Caco-2 (cell line): ENCODE measurements at places on chromosomes 4 and X.

GRCh38 chr4:78512357-78512920 lies 39.1 kb upstream of the ANXA3 start:
- peak; percentile 9 for DNase-seq

DNA sequence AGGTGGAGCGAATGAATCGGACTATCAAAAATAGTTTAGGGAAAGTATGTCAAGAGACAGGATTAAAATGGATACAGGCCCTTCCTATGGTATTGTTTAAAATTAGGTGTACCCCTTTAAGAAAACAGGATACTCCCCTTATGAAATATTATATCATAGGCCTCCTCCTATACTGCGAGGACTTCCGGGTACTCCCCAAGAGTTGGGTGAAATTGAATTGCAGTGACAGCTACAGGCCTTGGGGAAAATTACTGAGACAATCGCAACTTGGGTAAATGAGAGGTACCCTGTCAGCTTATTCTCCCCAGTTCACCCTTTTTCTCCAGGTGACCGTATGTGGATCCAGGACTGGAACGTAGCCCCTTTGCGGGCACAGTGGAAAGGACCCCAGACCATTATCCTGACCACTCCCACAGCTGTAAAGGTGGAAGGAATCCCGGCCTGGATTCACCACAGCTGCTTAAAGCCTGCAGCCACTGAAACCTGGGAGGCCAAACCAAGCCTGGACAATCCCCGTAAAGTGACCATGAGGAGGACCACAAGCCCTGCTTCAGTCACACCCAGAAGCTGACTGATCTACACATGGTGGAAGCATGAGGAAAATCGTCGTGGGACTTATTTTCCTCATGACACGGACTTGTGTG lies 1138.1 kb downstream of the ARAP2 start:
- DNase-seq: no peak

GRCh38 chr4:164779080-164779479 lies 25.1 kb downstream of the SMIM31 start:
- no peak for DNase-seq

DNA sequence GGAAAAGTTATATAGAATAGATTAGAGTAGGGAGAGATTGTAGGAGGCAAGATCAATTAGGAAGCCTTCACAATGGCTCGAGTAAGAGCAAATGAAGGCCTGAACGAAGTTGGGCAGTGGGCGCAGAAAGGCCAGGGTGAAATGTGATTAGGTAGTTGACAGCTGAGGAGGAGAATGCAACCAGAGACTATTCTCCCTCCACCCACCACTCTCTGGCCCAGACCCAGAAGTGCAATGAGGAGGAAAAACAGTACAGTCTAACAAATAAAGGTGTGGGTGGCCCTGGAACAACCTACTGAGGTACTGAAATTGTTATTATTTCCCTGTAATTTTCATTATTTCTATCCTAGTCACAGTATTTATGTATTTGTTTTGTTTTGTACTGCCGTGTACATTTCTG lies 176.7 kb downstream of the SLC39A8 start:
- no peak for DNase-seq

DNA sequence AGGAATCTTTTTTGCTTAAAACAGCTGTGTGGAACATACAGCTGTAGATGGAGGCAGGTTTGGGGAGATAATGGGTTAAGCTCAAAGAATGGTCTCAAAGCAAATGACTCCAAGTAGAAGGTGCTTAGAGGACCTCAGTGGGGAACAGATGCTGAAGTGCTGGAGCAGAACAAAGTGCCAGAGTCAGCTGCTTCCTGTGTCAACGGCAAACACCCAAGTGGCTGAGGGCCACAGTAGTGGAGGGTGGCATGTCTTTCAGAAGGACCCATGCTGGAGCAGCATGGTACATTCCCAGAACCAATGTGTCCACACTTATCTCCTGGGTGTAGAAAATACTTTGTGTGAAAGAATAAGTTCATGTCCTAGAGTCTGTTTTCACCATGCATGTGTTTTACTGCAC lies 197.5 kb downstream of the CCNG2 start:
- DNase-seq: no peak

DNA sequence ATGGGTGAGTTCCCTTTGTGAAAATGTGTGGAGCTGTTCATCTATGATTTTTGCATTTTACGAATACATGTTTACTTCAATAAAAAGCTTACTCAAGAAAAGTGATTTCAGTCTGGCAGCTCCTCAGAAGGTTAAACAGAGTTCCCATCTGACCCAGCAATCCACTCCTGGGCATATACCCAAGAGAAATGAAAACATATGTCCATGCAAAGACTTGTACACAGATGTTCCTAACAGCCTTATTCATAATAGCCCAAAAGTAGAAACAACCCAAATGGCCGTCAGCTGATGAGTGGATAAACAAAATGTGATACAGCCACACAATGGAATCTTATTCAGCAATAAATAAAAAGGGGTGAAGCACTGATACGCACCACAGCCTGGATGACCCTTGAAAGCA lies 20.8 kb downstream of the CLCN4 start:
- no peak for DNase-seq

DNA sequence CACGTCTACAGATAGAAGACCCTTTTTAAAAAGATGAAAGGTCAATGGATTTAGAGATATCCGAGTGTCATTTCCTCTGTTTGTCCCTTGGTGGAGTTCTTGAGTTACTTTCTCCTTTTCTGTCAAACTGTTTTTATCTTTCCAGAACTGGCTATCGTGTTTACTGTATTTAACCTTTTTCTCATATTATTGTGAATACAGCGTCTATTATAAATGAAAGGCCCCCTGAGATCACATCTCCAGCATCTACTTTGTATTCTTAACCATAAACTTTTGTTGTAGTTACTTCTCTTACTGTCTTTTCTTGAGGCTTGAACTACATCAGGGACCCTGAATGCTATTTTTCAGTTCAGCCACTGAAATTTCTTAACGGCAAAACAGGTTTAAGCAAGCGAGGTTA lies 4.0 kb upstream of the PCDH7 start:
- no peak for DNase-seq

DNA sequence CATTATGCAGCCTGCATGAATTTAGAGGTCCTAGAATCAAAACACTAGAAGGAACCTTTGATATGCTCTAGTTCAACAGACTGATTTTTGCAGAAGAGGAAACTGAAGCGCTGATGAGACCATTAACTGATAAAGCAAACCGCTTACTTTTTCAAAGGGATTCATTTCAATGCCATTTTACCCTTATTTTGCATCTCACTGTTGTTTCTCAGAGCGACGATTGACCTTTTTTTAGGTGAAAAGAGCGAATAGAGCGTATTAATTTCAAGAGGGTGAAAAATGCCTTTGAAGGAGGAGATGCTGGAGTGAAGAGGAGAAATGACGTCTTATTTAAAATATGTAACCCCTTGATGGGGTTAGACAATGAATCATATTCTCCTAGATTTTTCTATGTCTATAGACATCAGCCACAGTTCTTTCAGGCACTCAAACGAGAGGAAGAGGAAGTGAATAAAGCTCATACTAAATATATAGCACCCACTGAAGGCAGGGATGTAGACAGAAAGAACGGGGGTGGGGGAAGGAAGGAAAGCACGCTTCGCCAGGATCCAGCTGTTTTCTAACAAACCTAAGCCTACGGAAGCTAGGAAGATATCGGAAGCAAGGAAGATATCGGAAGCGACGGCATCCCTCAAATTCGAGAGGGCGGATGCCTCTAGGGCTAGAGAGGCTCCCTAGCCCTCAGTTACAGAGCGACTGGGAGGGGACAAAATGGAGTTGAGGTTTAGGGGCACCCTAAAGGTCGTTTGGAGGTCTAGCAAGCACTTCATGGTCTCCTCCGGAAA lies 848 bp downstream of the ACSL4 start:
- DNase-seq: no peak

GRCh38 chr4:140807491-140808252 lies 51.5 kb upstream of the TBC1D9 start:
- no peak for DNase-seq

- no peak for DNase-seq
These were observed 9.2 kb upstream of the MSN start for GRCh38 chrX:65658229-65658628.

GRCh38 chr4:183906739-183907651 lies 1.9 kb downstream of the STOX2 start:
- no peak for DNase-seq

DNA sequence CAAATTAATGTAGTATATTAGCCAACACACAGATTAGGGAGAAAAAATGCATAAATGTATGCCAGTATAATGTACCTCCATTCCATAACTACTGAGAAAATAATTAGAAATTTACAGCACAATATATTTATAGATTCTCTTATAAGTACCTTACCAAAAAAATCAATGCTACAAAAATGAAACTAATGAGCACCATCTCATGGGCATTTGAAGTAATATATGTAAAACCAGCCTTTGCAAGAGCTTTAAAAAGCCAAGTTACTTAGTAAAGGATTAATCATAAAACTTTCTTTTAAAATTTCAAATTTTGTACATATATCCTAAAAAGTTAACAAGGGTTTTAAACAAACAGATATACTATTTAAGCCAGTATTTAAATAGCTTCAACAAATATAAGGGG lies 43.2 kb downstream of the LRBA start:
- no peak for DNase-seq

GRCh38 chrX:31251336-31251735 lies 179.5 kb upstream of the FTHL17 start:
- DNase-seq: no peak

DNA sequence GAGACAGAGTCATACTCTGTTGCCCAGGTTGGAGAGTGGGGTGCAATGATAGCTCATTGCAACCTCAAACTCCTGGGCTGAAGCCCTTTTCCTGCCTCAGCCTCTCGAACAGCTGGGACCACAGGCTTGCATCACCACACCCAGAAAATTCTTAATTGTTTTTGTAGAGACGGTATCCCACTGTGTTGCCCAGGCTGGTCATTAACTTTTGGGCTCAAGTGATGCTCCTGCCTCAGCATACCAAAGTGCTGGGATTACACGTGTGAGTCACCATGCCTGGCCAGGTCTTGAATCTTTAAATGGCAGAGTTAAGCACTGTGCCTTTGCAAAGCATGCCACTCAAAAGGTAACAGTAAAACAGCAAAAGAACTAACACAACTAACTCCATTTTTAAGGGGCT lies 28.6 kb upstream of the BBS12 start:
- DNase-seq: no peak

GRCh38 chr4:182583703-182584415 lies 333.3 kb downstream of the DCTD start:
- DNase-seq: no peak

DNA sequence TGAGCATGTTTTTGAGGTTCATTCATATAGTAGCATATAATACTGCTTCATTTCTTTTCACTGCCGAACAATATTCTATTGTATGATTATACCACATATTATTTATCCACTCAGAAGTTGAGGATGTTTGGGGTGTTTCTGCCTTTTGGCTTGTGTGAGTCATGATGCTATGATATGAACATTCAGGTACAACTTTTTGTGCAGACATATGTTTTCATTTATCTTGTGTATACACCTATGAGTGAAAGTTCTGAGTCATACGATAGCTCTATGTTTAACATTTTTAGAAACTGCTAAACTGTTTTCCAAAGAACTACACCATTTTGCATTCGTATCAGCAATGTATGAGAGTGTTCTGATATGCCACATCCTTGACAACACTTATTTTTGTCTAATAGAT lies 57.7 kb downstream of the SHROOM4 start:
- no peak for DNase-seq

DNA sequence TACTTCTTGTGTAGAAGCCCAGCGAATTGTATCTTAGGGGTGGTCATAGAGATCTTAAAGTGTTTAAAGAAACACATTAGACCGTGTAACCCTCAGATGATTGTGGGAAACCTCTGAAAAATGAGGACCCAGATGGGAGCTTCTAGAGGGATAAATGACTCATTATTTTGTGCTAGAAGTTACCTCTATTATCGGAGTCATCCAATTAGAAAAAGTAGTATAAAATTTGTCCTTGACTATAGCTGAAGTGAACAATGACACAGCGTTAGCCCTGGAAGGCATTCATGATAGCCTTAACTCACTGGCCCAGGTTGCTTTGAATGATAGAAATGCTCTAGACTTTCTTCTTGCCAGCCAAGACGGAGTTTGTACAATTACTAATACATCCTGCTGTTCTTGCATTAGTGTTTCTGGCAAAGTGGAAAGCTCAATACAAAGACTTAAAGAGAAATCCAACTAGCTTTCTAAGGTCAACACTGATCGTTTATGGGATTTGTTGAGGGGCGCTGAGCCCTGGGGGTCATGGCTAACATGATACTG lies 178.9 kb upstream of the VEGFC start:
- no peak for DNase-seq

- no peak for DNase-seq
These were observed 69.0 kb upstream of the GYPA start for GRCh38 chr4:144209491-144209890.

GRCh38 chr4:142402900-142403299 lies 443.2 kb downstream of the INPP4B start:
- no peak for DNase-seq

GRCh38 chrX:42079968-42080367 lies 156.6 kb upstream of the CASK start:
- no peak for DNase-seq

- peak; percentile 82 for DNase-seq
These were observed at the start of gene IDUA for GRCh38 chr4:986879-987623. IDUA (plus strand) TSS chr4:987044; CDS start chr4:987085, 41 bp downstream.

DNA sequence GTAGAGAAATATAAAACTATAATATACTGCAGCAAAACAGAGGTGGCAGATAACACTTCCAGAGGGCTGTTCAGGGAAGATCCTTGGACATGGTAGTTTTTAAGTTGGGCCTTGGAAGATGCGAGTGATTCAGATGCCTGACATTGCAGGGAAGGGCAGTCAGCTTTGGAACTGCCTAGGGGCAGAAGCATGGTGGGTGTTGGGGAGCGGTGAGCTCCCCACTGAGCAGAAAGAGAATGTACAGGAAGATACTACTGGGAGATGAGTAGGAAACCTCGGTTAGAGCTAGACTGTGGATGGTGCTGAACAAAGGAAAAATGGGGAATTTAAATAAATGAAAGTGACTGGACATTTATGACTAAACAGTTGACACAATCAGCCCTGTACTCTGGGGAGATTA lies 24.9 kb upstream of the SEC24B start:
- DNase-seq: no peak

- DNase-seq: peak; percentile 94
These were observed at the start of gene ELF2 for GRCh38 chr4:139177049-139177868. ELF2 (minus strand) TSS chr4:139177218; CDS start chr4:139137701, 39,517 bp downstream.

DNA sequence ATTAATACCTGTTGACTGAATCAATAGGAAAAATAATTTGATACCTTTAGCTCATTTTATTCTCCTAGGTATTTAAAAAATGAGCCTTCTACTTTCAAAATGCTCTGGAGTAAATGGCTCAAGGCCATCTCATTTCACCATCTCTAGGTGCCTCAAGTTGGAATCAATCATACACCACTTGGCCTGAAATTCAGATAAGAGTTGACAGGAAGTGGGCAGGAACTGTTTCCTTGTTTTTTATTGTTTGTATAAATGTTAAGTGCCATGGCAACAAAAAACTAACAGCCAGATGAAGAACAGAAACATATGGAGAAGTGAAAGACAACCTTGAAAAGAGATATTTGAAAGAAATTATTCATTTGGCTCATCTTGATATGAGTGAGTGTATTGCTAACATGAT lies 12.4 kb downstream of the LIMCH1 start:
- no peak for DNase-seq
